ENCODE measurements at places on chromosomes 7 and 10.

DNA sequence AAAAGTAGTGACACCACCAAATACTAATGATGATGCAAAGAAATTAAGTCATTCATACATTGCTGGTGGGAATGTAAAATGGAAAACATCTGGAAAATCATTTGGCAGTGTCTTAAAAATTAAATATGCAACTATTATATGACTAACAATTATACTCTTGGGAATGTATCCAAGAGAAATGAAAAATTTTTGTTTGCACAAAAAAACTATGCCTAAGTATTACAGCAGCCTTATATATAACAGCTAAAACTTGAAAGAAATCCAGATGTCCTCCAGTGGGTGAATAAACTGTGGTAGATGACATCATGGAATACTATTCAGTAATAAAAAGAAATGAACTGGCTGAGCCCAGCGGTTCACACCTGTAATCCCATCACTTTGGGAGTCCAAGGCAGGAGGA is 132.0 kb downstream of the NEBL start:
- peak; percentile 10 for DNase-seq

- DNase-seq, result no peak
These were observed 208.6 kb upstream of the TMEM72 start for GRCh38 chr10:44702531-44702930.

DNA sequence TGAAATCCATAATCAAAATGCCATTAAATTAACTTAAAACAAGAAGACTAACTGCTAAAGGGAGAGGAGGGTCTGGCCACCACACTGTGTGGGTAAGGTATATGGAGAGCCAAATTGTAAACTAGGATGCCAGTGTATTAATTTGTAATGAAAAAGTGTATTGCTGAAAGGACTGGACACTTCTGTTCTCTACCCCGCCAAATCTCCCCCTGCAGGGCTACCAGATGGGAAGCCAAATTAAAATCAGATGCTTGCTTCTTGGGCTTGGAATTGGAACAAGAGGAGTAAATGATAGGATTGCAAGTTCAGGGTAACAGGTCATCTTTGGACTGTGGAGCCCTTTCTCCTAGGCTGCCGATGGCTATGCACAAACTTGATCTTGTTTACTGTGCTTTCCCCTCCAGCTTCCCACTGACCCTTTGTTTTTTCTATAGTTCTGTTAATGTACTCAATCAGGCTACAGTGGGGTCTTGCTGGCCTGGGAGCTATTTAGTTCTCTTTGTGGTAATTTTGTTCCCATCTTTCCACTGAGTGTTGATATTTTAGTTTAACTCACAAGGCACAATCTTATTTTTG is 932.1 kb upstream of the C7orf33 start:
- no peak for DNase-seq

DNA sequence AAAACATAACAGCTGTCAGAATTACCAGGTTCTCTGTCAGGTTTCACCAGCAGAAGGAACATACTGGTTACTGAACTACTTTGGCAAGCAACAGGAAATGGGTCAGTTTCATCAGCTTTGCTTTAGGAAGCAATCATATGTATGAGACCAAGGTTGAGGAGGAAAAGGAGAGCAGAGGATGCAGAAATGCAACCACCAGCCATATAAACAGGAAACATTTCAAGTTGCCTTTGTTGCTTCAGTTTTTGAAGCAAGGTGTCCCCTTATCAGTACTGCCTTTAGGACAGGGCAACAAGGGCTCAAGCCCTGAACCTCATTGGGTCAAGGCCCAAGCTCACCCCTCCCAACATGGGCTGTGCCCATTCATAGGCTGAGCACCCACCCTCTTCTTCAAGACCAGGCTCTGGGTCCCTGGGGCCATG is 10.2 kb downstream of the HIPK2 start:
- no peak for DNase-seq

DNA sequence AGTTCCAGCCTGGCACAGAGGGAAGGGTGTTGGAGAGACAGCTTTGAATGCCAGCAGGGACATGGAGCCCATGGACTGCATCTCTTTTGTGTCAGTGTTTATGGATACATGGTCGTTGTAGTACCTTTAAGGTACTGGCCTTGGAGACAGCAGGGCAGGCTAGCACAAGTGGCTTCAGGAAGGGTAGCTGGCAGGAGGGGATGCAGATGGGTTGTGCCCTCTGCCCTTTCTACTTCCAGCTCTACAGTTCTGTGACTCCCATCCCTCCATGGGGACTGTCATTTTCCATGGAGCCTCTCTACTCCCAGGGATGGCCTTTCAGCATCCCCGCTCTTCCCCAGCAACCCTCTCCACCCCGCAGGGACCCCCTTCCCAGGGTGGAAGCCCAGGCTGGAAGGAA is 25.1 kb downstream of the POLL start:
- DNase-seq, result no peak

- DNase-seq, result no peak
These were observed 51.5 kb upstream of the RABGEF1 start for GRCh38 chr7:66689081-66689480.

DNA sequence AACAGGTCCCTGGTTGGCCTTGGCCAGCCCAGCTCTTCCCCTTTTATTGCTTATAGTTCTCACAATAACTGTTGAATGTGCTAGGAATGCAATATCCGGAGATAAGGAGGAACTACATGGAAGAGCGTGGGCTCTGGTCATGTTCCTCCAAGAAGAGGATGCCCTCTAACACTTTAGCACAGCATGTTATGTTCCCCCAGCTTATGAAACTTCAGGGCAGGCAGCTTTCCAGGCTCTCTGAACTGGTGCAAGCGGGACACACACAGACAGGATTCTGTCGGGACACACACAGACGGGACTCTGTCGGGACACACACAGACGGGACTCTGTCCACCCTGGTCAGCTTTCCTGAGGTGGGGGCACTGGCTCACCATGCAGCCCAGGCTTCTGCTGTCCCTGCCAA is 141.6 kb downstream of the PKD1L1 start:
- DNase-seq, result no peak

DNA sequence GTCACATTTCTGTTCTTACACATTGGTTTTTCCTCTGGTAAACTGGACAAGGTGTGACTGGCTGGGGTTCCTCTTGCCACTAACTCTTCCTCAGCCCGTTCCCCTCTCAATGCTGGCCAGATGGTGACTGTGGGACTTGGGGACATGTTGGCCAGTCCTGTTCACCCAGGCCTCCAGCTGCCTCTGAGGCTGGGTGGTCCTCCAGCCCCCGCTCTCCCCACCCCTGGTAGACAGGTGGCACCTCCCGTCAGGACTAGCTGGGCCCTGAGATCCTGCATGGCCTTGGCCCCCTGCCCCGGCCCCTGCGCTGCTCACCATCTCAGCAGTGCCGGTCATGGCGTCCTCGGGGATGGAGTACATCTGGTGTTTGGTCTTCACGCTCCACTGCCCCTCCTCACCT is 10.8 kb upstream of the MYL7 start:
- DNase-seq, result no peak

GRCh38 chr7:78967046-78967445 is 486.4 kb downstream of the MAGI2 start:
- peak; percentile 35 for DNase-seq

- DNase-seq, result no peak
These were observed 259.7 kb downstream of the CALN1 start for GRCh38 chr7:72152161-72153131.

GRCh38 chr10:33401300-33401699 is 66.8 kb upstream of the NRP1 start:
- no peak for DNase-seq

- no peak for DNase-seq
These were observed 68.1 kb downstream of the HTR5A start for GRCh38 chr7:155138204-155138603.

GRCh38 chr10:80324891-80325364 is 31.6 kb downstream of the DYDC1 start:
- DNase-seq, result no peak

DNA sequence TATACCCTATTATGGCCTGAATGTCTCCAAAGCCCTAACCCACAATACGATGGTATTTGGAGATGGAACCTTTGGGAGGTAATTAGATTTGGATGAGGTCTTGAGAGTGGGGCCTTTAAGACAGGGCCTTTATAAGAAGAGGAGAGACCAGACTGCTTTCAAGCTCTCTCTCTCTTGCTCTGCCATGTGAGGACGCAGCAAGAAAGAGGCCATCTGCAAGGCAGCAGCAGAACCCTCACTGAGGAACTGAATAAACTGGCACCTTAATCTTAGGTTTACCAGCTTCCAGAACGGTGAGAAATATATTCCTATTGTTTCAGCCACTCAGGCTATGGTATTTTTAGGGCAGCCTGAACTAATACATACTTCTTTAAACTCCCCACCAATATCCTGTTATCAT is 2.0 kb upstream of the GNAI1 start:
- DNase-seq, result no peak

- peak; percentile 34 for DNase-seq
These were observed 42.1 kb upstream of the ANAPC16 start for GRCh38 chr10:72173619-72174296.

DNA sequence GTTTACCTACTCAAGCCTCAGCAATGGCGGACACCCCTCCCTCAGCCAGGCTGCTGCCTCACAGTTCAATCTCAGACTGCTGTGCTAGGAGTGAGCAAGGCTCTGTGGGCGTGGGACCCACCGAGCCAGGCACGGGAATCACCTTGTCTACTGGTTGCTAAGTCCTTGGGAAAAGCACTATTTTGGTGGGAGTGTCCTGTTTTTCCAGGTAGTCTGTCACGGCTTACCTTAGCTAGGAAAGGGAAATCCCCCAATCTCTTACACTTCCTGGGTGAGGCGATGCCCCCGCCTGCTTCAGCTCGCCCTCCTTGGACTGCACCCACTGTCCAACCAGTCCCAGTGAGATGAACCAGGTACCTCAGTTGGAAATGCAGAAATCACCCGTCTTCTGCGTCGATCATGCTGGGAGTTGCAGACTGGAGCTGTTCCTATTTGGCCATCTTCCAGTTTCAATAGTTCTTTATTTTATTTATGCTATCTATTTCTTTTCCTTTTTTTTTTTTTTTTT is at the start of gene HYAL4:
HYAL4 (plus strand) TSS at position 458 of the 508 bp plus-strand sequence. CDS start 23,105 bp downstream, outside the sequence.
- no peak for DNase-seq

DNA sequence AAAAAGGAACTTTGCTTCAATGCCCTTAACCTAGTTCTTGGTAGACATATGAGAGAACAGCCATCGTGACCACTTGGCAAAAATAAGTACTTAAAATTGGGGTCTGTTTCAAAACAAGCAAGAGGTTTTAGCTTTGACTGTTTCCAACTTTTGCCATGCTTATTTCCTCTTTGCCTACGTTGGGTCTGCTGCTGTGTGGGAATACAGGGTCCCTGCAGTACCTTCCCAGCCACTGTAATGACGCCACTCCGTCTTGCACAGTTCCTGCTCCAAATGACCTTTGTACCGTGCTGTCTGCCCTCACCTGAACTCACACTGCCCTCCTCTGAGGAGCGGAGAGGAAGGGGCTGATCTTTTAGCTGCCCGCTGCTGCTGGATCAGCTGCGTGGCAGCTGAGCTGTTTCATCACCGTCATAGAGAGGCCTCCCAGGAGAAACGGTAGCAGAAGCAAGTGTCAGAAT is 133.1 kb downstream of the MAPK8 start:
- peak; percentile 58 for DNase-seq

GRCh38 chr7:132518102-132518838 is 58.0 kb downstream of the PLXNA4 start:
- no peak for DNase-seq

GRCh38 chr10:116216676-116217075 is 56.3 kb downstream of the GFRA1 start:
- no peak for DNase-seq

GRCh38 chr10:75037171-75038153 is 74.0 kb upstream of the SAMD8 start:
- DNase-seq, result no peak

DNA sequence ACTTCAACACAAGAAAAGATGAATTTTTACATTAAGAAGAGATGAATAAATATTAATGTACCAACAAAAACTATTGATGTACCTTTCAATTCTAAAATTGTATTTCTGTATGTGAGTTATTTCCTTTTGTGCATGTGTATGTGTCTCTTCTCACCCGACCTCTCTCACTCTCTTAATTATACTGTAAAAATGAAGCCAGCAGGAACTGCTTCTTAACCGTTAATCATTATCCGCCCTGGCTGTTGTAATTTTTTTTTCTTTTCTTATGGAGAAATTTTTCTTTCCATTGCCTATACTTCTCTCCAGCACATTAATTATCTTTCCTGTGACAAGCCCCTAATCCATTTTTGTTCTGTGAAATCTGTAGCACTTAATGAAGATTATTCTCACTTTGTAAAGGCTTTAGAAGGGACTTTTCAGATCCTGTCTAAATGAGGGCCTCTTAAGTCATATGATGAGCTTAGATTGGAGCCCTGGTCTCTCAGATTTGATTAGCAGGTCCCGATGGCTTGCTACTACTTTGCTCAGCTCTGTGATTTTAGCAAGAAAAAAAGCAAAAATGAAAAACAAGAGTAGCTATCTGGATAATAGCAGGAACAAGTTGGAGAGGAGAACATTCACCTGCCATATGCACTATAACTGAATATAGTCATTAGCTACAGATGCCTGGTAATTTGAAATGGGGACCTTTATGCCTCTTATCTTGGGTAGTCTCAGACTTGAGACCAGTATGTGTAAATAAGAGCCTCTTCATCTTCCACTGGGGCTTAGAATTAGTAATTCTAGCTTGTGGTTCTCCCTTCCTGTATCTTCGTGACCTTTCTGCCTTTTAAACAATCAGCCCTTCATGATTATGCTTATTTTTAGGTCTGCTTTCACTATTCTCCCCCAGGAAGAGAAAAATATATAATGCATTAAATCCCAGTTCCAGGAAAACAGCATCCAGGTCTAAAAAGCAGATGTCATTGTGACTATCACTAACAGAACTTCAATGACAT is 80.0 kb upstream of the COL1A2 start:
- DNase-seq, result peak; percentile 68

DNA sequence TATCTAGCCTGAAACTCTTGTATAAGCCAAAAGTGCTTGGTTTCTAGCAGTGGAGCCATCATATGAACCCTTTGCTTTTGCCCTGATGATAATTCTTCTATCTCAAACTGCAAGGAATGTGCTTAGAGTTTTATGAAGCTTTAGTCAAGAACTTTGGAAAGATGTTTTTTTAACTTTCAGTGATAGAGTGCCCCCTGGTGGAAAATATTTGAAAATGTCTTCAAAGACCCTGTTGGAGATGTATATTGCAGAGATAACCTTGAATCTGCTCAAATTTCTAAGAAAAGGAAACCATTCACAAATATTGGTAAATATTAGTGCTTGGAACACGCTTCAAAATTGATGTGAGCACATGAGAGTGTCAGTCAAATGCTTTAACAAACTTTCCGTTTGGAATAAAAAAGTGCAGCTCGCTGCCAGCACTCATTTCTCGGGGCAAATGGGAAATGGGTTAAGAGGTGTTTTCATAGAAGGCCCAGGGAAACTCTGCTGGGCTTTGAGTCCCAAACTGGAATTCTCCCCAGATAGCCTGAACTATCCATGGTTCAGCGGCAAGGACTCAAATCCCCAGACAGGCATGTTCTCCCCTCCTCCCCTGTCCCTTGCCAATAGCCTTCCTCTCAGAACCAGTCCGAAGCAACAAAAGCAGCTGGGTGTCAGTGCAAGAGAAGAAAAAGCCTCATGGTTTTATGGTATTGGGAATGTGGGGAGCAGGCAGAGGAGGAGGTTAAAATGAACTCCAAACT is 129.3 kb downstream of the MYOF start:
- DNase-seq, result peak; percentile 60

GRCh38 chr7:156845379-156846101 is 47.4 kb downstream of the LMBR1 start:
- DNase-seq, result no peak

Data from fibroblast of lung (primary cell).